ENCODE measurements at places on chromosomes 12 and 14.

DNA sequence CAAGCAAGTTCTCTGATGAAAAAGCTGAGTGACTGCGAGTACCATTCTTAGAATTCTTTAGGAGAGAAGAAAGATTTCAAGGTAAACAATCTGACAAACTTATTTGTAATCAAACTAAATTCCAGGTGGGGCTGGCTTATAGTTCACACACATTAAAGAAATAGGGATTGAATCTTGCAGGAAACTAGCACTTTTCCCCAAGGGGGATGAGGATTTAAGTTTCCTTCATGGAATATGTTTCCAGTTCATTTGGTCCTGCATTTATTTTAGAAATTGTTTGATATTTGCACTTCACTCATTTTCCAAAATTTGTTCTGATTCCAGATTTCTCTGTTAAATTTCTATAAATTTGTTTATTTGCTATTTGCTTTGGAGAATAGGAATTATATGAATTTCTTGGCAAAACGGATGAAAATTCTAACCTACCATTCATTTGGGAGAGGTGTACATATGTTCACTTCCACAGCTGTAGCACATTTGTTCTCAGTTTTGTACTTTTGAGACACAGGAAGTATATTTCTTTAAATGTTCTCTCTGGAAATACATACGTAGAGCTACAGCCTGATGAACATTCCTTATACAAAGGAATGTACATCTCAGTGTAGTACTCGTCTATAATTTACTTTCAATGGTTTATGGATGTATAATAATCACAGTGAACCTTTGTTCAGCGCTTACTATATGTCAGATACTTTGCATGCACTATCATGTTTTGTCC is 145.5 kb downstream of the AKAP6 start:
- no peak for DNase-seq

DNA sequence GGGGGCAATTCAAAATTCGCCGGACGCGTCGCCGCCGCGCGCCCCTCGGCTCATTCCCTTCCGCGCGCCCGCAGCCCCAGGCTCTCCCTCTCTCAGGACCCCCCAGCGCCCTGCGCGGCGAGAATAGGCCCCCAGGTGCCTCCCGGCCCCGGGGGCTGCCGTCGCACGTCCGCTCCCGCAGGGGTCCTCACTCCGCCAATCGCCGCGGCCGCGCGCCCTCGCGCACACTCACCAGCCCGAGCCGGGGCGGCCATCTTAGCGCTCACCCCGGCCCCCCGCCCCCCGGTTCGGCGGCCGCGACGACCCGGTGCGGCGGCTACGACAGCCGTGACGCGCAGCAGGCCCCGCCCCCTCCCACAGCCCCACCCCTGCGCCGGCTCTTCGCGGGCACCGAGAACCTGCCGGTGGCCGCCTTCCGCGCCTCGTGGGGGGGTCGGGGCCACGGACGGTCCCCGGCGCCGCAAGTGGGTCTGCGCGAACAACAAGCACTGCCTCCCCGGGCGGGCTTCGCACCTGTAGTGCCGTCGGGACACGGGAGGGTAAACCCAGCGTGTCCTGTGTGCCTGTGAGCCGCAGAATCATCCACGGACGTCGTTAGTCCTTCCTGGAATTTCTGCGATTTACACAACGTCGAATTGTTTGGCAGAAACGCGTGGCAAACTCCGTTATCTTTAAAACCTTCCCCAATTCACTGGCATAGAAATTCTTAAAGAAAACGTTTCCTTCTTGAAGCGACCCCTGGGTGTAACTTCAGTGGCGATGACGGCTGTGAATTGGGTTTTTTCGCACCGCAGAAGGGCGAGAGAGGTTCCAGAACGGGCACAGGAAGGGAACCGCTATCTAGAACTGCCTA is 2.5 kb downstream of the USP44 start:
- no peak for DNase-seq

GRCh38 chr12:120984351-120984898 is 6.1 kb downstream of the HNF1A start:
- no peak for DNase-seq

DNA sequence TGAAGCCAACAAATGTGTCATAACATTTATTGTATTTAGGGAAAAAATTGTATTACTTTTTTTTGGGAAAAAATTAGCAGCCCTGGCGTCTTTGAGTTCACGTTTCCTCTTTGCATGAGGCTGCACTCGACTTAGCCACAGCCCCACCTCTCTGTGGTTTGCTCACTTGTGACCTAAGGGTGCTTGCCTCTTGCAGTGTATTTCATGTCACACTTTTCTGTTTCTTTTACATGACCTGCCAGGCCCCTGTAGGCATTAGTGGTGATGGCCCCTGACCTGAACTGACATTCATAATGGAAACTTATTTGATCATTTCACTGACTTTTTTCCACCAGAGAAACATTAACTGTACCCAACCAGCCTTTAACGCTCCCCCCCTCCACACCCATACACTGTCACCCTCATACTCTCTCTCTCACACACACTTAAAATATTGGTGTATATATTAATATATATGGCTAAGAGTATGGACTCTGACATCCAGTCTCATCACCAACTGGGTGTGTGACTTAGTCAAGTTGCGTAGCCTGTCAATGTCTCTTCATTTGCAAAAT is 122.9 kb downstream of the PRKCH start:
- DNase-seq: no peak

DNA sequence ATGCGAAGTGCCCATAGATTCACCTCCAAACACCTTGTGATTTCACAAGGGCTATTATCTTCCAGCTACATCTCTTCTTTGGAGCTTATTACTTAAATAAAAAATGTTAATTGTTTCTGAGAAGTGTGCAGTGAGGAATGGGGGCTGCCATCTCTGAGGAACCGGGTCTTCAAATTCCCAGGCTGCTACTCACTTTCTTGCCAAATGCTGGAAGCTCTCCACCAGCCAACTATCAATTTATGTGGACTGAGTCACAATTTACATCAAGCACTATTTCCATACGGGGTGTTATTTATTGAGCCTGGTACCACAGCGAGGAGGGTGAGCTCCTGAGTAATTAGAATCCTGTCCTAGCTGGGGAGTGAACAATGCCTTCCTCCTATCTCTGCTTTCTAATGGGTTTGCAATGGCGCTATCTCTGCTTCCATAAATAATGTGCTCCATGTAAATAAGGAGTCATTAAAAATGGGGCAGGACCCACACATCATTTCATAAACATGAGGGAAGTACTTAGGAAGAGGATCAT is 898.3 kb downstream of the VRK1 start:
- no peak for DNase-seq

GRCh38 chr12:9648701-9649531 is 20.6 kb upstream of the CLEC2D start:
- no peak for DNase-seq

GRCh38 chr12:79935624-79936345 is 888 bp upstream of the PPP1R12A start:
- DNase-seq: no peak

DNA sequence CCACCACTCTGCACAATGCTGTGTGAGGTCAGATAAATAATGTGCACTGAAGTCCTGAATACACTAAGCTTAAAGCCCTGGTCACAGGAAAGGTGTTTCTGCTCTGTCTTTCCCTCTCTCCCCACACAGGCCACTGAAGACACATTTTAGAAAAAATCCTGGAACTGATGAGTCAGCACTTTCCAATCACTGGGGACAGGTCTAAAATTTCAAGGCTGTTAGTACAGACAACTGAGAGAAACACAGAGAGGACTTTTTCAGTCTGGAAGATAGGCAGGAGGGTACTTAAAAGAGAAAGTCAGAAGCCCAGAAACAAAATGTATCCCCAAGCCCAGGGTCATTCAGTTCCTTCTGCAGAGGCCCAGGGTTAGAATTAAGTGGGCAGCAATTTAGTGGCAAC is 333.9 kb upstream of the CCDC196 start:
- no peak for DNase-seq

- DNase-seq: no peak
Measured at GRCh38 chr14:23033801-23034497, 751 bp downstream of the PSMB5 start.
